Mesenteric fat pad (tissue), 1 donor: ENCODE measurements at places on chromosomes 12 and 14. TPM values are rescaled to one million over a fixed set of nuclear protein-coding genes. Genes with fewer than 3 reads are reported as not detected.

- no peak for DNase-seq
Observed at GRCh38 chr12:3574986-3575385, 84.0 kb downstream of the PRMT8 start.

GRCh38 chr14:52863334-52863700 is 71.9 kb upstream of the GNPNAT1 start:
- no peak for DNase-seq

- peak; percentile 82 for DNase-seq
Observed at GRCh38 chr14:77270361-77271112, 469 bp downstream of the NGB start.

- no peak for DNase-seq
Observed at GRCh38 chr14:93103392-93104080, 12.2 kb downstream of the ITPK1 start.

- no peak for DNase-seq
Observed at GRCh38 chr14:55556929-55557623, 22.9 kb upstream of the KTN1 start.

DNA sequence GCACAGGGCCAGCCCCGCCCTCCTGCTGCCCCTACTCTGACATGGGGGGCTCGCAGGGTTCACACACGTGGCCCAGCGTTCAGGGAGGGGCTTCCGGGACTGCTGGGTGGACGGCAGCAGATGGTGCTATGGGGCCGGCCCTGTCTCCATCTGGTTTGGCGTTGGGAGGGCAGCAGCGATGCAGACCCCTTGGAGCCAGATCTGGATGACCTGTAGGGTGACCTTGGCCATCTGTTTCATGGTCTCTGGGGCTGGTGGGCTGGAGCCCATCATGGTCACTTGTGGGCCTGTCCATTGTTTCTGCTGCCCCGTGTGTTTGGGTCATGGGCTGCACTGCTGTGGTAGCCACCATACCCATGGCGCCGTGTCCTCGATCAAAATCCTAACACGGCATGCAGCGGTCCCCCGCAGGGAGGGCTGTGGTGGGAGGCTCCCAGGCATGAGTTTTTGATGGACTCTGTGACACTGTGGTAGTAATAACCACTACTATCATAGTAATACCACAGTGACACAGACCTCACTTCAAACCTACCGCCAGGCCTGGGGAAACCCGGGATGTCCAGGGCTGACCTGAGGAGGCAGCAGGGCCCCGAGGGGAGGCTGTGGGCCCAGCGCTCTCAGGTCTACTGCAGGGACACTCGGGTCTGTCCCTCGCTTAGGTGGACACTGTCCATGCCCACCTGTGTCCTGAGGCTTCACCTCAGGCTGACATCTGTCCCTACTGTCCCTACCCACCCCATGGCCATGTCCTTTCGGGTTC is 359.4 kb downstream of the TMEM121 start:
- peak; percentile 85 for DNase-seq

DNA sequence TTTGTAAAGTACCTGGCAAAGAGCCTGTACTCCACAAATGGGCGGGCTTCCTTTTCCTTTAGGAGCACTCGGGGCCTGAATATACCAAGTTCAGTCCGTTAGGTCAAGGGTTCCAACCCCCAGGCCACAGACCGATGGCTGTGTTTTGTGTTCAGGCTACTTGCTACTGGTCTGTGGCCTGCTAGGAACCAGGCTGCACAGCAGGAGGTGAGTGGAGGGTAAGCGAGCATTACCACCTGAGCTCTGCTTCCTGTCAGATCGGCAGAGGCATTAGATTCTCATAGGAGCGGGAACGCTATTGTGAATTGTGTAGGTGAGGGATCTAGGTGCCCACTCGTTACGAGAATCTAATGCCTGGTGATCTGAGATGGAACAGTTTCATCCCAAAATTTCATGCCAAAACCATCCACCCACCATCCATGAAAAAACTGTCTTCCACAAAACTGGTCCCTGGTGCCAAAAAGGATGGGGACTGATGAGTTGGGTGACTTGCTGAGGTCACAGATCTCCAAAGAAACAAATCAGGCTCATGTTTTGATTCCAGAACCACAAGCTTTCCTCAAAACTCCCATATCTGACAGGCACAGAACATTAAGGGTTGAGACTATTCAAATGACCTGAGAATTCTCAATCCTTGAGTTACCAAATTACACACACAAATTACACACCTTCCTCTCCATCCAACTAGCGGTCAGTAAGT is 4.2 kb downstream of the CSRP2 start:
- no peak for DNase-seq

DNA sequence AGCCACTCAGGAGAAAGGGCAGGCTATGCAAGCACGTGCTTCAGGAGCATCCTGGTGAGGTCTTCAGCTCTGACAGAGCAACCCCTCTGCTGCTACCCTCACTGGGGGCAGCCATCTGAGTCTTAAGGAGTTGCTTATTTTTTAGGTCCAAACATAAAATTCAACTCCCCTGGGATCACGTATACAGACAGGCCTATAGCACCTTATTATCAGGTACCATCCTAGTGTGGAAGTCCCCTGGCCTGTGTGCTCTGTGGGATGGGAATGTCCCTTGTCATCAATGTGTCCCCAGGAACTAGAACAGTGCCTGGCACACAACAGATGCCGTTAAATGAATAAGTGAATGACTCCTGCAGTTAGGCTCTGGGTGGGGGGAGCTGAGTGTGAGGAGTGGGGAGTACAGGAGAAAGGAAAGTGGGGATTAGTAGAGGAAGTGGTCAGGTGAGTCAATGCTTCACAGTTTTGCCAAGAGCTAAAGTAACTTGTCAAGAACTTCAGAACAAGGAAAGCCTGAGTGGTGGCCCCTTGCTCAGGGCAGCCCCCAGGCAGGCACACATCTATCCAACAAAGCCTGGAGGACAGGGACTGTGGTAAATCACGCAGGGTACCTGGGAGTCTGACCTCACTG is 33.5 kb downstream of the DAD1 start:
- no peak for DNase-seq

DNA sequence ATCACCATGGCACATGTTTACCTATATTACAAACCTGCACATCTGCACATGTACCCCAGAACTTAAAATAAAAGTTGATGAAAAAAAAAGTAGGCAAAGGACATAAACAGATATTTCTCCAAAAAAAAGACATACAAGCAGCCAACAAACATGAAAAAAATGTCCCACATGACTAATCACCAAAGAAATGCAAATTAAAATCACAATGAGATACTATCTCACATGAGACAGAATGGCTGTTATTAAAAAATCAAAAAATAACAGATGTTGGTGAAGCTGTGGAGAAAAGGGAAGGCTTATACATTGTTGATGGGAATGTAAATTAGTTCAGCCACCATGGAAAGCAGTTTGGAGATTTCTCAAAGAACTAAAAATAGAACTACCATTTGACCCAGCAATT is 68.0 kb upstream of the FAR2 start:
- DNase-seq: no peak

DNA sequence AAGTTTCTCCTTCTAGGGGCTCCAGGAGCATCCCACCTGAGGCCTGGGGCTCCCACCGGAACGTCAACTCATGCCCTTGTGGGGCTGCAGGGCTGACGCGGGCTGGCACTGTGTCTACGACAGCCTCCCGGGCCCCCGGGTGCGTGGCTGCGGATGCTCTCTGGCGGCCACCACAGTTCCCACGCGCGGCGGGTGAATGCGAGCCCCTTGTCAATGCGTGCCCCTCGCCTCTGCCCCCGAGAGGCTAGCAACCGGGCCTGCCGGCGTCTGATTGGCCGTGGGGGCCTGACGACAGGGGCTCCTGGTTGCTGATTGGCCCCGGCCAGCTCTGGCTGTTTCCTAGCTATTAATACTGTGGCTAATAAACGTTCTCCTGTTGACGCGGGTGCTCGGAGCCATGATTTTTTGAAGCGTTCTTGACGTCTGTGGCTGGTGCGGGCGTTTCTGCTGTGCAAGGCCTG is 1.8 kb upstream of the MEG3 start:
- no peak for DNase-seq

- DNase-seq: no peak
Observed at GRCh38 chr14:93937519-93937918, 10.4 kb downstream of the FAM181A start.

DNA sequence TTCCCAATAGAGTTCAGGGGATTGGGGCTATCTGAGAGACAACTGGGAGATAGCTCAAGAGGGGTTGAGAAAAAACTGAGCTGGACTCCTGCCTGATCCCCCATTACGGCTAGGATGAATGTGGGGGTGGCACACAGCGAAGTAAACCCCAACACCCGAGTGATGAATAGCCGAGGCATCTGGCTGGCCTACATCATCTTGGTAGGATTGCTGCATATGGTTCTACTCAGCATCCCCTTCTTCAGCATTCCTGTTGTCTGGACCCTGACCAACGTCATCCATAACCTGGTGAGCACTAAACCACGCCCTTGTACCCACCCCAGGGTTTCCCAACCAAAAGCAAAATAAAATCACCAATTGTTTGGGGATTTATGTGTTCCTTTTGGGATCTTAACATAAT is 1.0 kb downstream of the ORMDL2 start:
- DNase-seq: no peak

- no peak for DNase-seq
Observed at GRCh38 chr12:110790301-110790700, 47.6 kb upstream of the PPP1CC start.

DNA sequence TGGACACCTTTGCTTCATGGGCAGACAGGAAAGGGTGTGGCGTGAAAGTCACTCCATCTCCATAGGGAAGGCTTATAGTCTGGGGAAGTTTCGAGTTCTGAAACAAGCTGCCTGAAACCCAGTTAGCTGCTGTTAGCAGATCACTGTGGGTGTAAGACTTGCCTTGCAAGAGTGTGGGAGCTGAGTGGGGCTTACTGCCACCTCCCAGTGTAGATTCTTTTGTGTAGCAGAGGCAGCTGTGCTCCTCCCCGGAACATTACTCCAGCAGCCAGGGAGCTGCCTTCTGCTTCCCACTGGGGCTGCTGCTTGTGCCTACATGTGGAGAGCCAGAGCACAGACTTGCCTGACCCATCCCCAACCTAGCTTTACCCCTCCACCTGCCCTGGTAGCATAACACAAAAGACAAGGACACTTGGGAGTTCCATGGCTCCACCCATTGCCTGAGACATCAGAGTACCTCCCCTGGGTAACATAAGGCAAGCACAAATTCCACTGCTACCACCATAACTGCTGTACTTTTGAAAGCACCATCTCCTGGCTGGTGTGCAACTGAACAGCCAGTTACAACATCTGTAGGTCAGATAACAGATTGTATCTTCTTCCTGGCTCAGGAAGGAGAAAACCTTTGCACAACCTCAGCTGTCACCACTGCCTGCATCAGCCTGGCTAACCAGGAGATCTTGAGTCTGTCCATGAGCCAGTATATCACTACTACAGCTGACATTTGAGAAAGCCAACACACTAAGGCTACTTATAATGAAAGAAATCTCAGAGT is 69.5 kb downstream of the ADAMTS20 start:
- DNase-seq: no peak

Gene SLC38A2
- total RNA-seq: 248 TPM

Gene PLEKHD1
- total RNA-seq: 0.19 TPM

Gene PTPRR
- total RNA-seq: 0.32 TPM

Gene RERG
- total RNA-seq: 15.9 TPM

Gene TC2N
- 19.0 TPM for total RNA-seq

Gene CACNA2D4
- 8.8 TPM for total RNA-seq

Gene ARL6IP4
- 132 TPM for total RNA-seq

Gene KRT82
- not detected for total RNA-seq

Gene CD163
- total RNA-seq: 943 TPM

Gene RERGL
- 1.9 TPM for total RNA-seq

Gene GARIN6
- total RNA-seq: not detected

Gene KLRB1
- total RNA-seq: 0.39 TPM
